ENCODE measurements at places on chromosomes 7 and 10.

DNA sequence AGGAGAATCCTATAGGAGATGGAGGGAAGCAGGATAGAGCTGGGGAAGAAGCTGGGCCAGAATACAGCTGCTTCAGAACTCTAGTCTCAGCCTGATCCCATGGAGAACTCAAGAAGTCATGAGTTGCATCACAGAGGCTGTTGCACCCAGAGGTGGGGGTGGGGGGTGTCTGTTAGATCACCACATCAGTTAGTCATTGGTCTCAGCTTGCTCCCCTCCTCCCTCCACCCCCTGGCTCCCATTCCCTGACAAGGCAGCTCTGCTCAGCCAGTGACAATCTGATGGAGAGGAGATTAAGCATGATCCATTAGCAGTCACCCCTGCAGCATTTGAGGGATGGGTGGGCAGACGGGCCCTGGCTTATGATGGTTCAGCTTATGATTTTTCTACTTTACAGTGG, 58.4 kb upstream of the FGL2 start:
- DNase-seq = no peak

DNA sequence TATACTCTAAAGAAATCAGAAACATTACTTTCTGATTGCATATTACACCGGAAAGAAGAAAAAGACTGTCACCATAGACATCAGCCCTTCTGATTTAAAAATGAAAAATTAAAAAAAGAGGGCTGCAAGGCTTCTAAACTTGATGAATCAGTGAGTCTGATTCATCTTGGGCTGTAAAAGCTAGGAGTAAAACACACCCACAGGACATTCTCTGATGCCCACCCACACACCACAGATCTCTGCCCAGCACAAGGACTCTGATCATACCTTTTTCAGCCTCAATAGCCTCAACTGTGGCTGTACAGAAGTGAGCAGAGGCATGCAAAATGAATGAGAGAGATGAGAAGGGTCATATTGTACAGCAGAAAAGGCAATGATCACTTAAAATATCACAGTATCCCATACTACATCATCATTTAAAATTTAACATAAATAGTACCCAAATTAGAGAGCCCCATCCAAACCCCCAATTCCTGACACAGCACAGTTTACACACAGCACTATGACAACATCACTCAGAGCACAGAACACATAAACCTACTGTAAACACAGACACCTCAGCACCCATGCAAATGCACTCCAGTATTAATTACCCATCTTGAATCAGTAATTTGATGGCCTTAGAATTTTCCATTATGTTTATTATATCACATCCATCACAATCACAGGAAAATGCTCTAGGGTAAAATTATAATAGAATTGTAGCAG, 6.4 kb upstream of the MSS51 start:
- no peak for DNase-seq

- no peak for DNase-seq
Measured at GRCh38 chr10:101130984-101131961, at the start of gene TLX1. Gene TLX1 (plus strand): TSS chr10:101131300. CDS start chr10:101131542, 242 bp downstream.

GRCh38 chr10:95411635-95412034, 120.8 kb upstream of the PDLIM1 start:
- no peak for DNase-seq

DNA sequence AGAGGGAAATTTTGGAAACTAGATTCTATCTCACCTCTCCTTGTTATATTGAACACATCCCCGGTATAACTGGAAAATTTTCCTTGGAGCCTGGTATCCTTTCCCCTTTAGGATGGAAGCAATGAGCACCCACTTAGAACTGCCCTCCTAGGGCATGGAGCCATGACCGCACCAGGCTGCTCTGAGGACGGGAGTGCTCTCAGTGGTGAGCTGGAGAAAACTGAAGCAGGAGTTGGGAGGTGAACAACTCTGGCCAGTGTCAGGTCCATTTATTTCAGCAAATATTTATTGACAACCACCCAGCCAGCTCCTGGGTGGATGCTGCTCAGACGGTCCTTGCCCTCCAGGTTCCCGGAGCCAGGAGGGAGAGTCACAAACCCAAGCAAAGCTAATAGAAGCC, 278.1 kb downstream of the WDR11 start:
- DNase-seq = no peak

DNA sequence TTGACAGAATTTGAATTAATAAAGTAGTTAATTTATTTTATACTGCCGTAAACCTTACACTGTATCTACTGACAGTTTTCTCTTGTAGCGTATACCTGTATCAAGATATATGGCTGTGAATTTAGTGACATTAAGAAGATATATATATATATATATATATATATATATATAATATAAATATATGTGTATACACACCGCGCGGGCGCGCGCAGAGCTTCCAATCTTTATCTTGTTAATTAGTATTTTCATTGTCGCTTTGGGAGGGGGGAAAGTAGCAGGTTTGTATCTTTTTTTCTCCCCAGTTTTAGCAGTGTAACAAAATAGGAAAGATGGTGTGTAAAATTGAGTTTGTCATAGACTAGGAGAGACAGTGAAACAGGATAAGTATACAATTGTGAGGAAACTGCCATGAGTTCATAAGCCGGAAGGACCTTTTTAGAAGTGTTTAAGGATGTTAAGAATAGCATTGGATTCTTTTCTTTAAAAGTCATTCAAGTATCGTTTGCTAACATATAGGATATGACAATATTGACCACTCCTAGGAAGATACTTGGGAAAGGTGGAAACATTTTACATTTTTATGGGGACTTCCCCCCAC, 2.0 kb downstream of the PLEKHA1 start:
- no peak for DNase-seq

- no peak for DNase-seq
Measured at GRCh38 chr7:100489121-100489520, 5.4 kb downstream of the NYAP1 start.

DNA sequence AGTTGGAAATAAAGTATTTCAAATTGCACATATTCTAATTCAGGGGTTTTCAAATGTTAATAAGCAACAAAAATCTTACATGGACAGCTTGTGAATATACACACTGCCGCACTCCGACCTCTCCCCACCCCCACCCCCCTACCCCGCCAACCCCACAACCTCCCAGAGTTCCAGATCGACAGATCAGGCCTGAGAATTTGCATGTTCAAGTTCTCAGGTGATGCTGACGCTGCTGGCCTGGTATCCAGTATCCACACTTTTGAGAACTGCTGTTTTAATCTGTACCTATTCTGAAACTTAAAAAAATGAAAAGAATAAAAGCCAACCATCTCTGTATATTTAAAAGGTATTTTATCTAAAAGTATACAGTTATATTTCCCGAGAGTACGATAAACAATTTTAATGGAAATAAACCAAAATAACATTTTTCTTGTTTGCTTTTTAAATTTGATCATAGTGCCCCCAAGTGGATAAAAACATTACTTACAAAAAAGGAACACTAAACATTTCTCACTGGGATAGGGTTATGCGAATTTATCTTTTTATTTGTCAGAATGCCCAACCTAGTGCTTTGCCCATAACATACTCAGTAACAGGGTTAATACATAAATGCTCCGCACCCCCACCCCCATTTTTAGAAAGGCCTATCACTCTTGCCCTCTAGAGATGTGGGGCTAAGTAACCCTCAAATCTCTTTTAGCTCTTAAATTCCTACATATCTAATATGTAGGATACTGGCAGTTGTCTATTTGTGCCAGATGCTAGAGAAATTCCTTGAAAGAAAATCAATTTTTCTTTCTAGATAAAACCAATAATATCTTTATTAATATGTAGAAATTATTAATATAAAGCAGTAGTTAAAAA, 166.3 kb downstream of the RNF133 start:
- DNase-seq = no peak

- DNase-seq = no peak
Measured at GRCh38 chr7:18647582-18647981, 152.0 kb downstream of the HDAC9 start.

DNA sequence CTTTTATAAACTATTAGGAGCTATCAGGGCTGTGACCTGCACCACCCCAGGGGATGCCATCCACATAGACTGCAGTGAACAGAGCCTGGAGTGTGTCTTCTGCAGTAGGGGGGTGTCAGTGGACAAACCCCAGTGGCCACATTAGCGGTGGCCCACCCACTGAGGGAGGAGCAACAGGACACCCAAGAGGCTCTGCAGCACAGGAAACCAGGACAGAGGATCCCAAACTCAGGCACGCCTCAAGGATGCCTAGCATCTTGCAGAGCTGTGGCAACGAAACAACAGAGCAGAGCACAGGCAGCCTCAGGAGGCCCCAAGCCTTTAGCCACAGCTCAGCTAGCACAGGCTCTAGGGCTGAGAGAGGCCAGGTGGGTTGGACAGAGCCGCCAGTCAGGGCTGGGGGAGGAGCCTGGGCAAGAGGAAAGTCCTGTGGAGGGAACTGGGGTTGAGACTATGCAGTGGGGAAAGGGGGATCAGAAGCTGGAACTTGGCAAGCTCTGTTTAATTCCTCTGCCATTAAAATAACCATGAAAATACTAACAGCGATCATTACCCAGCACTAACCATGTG, 53.8 kb downstream of the GRID1 start:
- DNase-seq = no peak

DNA sequence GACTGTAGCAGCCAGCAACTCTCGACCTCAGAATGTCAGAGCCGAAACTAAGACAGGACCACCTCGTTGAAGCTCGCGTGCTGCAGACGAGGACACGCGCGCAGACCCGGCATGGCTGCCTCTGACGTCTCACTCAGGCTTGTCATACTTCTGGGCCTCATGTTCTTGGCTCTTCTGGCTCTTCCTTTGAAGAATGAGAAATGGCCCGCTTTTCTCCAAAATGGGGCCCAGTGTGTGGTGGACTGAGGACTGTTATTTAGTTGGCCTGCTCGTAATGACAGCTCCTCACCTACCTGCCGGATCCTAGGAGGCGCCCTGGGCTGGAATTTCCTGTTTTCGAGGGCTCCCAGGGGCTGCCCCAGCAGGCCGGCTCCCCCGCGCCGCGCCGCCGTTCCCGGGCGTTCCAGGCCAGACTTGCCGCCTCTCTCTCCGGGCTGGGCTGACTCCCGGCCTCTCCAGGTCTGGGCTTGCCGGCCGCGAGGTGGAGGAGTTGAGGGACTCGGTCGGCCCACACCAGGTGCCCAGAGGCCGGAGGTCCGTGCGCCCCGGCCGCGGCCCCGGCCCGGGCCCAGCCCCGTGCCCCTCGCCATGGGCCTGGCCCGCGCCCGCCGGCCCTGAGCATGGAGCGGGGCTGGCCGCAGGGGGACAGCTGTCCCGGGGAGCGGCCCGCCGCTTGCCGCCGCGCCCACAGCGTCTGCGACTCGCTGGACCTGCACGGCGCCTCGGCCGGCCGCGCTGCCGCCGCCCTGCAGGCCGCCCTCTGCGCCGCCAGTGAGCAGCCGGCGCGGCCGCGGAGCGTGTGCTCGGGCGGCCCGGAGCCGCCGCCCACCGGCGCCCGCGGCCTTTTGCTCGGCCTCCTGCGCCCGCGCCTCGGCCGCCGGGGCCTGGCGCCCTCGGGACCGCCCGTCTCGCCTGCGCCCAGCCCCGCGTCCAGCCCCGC, 28.1 kb downstream of the AGAP3 start:
- no peak for DNase-seq

DNA sequence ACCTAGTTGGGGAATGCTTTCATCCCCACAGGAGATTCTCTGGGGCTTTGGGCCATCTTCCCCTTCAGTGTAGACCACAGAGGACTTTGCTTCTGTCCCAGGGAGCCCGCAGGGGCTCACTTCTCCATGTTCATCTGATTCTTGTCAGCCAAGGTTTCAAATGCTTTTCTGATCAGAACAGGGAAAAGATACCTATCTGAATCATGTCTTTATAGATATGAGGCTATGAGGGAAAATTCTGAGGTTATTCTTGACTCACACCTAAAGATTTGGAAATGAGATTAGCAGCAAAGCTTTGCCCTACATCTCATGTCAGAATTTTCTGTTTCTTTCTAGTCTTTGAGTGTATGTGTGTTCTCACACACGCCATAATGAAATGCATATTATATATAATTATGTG, 53.3 kb downstream of the FIGNL1 start:
- no peak for DNase-seq
